Neural progenitor cell (in vitro differentiated cells): ENCODE measurements at places on chromosomes 11 and 22. TPM values are rescaled to one million over a fixed set of nuclear protein-coding genes. Genes with fewer than 3 reads are reported as not detected.

UBQLN3 gene
- 0.37 and 0.39 TPM in 2 replicates for total RNA-seq

DNA sequence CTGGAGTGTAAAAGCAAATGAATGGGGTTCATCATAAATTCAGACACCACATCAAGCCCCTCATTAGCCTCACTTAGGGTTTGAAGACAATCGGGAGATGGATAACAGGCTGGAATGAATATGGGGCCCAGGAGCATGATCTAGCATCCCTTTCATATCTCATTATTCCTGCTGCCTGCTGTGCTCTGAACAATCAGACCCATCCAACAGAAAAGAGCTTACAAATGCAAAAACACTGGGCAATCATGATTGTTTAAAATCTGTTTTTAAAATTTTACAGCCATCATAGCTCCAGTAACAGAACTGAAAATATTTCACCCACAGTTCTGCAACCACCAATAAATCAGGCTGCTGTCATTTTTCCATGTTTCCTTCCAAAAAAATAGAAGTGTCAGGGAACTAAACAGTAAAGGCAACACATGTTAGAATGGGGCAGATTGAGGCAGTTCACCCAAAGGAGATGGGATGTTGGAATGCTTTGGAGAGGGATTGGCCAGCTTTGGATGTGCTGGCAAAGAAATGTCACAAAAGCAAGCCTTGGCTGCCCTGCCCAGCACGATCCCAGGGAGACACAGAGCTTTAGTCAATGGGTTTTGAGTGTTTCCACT, 47.8 kb upstream of the BMAL1 start:
- DNase-seq, result no peak

DNA sequence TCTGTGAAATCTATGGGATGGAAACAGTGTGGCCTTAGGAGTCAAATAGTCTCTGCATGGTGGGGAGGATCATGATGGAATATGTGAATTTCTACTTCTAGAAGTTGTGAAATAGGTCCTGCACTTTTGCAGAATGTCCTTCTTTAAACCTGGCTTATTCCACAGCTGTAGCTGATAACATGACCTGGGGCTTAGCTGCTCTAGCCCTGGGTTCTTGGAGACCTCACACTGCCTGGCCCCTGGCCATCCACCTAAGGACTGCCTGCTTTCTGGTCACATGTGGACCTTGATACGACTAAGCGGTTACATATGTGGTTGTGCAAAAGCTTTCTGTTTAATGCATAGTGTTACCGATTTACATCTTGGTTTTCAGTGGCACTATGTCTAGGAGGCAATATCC, 88.2 kb downstream of the SWAP70 start:
- DNase-seq, result no peak

DNA sequence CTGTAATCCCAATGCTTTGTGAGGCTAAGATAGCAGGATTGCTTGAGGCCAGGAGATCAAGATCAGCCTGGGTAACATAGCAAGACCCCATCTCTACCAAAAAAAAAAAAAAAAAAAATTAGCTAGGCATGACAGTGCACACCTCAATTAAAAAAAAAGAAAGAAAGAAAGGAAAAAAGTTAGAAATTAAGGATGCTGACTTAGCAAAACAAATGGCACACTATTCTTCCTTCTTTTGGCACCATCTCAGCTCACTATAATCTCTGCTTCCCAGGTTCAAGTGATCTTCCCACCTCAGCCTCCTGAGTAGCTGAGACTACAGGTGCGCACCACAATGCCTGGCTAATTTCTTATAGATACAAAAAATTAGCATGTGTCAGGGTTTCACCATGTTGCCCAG, 33.9 kb downstream of the PC start:
- DNase-seq, result no peak

DNA sequence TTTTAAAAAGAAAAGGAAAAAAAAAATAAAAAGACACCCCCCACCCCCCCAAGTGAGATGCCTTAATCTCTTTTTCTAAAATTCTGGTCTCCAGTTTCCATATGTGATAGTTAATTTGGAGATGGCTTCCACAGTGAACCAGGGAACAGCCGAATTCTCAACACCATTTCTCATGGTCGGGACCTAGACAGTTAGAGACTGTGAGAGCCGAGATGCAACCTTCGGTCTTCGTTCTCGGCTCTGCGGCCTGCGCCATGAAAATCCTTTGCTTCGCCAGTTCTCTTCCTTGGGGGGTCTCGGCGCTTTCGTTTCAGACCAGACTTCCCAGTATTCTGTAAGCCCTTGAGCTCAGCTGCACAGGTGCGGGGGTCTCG, 723 bp downstream of the CACNG2 start:
- no peak for DNase-seq

RRAS2 gene
- total RNA-seq, result 87.4 and 129 TPM in 2 replicates

DNA sequence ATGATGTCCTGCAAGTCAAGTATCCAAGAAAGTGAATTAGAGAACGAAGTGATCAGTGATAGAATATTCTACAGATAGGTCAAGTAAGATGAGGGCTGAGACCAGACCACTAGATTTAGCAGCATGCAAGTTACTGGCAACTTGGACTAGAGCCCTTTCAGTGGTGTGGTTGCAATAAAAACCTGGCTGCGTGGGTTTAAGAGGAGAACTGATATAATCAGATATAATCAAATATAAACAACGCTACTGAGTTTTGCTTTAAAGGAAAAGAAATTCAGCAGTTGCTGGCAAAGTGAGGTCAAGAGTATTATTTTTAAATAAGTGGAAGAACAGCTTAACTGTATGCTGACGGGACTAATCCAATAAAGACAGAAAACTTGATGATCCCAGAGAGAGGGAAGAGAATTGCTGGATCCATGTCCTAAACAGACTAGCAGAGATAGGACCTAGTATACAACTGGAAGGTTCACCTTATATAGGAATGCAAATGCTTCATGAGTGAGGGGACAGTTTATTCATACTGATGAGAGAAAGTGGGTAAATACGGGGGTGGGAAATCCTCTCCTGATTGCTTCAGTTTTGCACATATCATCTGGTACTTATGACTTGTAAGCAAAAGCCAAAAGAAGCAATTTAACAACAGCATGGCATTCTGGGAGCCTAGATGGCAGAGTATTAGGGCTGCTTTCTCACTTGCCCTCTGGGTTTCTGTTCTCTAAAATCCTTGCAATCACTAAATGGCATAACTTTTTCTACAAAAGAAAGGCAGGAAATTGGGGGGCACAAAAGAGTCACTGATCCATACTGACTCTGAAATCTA, 146.2 kb downstream of the RBFOX2 start:
- DNase-seq, result no peak

DNA sequence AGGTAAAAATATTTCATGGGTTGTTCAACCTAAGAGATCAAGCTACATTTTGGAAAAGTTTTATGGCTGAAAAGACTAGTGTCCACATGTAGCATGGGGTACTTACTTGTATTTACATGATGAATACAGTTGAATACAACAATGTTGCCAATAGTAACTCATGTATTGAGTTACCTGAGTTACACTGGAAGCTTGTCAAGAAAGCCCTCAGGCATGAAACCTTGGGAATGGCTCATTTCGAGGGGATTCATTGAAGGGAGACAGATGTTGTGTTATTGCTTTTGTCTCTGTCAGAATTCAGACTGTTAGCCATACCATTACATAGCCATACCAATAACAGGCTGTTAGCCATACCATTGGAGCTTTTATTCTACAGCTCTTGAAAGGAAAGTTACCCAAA, 9.2 kb downstream of the OR51F2 start:
- no peak for DNase-seq

OR8K1 gene
- total RNA-seq, result not detected in 2 replicates

GRCh38 chr22:36204001-36204631, 2.5 kb upstream of the APOL4 start:
- DNase-seq, result no peak

GRCh38 chr22:42564699-42565098, 10.9 kb downstream of the SERHL2 start:
- DNase-seq, result no peak

VSIG10L2 gene
- total RNA-seq, result not detected in 2 replicates

OR4C3 gene
- not detected in 2 replicates for total RNA-seq
